Right cardiac atrium (tissue), 5 donors: ENCODE measurements at places on chromosomes 16 and 17. TPM values are rescaled to one million over a fixed set of nuclear protein-coding genes. Genes with fewer than 3 reads are reported as not detected.
A peak's percentile ranks its signal among the peaks of the same experiment; 100 is the strongest.

The CBFA2T3 gene
- 8.5 TPM for total RNA-seq

The CORO7 gene
- 15.8 TPM for total RNA-seq

DNA sequence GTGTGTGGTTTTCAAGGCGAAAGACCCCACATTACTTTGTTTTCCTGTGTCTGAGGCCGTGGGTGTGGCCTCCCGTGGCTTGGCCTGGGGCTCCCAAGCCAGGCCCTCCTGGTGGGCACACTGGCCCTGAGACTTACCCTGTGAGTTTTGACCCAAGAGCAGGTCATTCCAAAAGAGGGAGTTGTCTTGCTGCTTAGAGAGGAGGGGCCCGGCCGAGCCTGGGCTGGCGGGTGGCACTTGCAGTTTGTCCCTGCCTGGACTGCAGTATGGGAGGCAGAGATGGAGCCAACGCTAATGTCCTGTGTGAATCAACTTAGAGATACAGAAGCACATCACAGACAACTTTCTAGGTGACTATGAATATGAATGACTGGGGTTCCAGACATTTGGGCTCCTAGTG is 22.7 kb downstream of the PLEKHG4 start:
- DNase-seq: no peak

GRCh38 chr16:46982335-46982734 is 8.9 kb upstream of the DNAJA2 start:
- DNase-seq: no peak

DNA sequence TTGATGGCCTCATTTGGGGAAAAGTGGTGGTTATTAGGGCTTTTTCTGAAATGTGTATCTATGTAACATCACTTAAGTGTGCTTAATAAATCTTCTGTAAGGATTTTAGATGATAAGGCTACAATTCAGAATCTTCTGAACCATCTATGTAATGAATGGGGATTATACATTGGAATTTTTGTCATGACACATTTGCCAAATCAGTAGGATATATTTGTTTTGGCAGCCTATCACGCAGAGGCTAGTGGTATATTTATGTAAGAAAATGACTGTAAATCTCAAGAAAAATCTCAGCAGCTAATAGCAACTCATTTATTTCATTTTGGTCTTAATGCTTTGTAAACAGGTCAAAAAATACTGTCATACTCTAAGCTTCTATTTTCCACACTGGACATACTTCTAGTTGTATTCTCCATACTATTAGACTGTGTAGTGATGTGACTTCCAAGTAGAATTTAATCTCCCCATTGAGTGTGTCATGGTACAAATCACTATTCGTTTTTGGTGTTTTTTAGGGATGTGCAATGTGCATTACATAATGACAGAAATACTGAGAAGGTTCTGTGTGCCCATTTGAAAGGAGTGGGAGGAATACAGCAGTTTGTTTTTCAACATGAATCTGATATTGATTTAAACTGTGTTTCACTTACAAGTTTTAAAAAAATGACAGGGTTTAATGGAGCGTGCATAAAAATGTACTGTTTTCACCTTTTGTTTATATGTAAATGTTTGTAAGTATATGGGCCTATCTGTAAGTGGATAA is 29.2 kb downstream of the CLUH start:
- DNase-seq: no peak

The HBA2 gene
- 60.2 TPM for total RNA-seq

DNA sequence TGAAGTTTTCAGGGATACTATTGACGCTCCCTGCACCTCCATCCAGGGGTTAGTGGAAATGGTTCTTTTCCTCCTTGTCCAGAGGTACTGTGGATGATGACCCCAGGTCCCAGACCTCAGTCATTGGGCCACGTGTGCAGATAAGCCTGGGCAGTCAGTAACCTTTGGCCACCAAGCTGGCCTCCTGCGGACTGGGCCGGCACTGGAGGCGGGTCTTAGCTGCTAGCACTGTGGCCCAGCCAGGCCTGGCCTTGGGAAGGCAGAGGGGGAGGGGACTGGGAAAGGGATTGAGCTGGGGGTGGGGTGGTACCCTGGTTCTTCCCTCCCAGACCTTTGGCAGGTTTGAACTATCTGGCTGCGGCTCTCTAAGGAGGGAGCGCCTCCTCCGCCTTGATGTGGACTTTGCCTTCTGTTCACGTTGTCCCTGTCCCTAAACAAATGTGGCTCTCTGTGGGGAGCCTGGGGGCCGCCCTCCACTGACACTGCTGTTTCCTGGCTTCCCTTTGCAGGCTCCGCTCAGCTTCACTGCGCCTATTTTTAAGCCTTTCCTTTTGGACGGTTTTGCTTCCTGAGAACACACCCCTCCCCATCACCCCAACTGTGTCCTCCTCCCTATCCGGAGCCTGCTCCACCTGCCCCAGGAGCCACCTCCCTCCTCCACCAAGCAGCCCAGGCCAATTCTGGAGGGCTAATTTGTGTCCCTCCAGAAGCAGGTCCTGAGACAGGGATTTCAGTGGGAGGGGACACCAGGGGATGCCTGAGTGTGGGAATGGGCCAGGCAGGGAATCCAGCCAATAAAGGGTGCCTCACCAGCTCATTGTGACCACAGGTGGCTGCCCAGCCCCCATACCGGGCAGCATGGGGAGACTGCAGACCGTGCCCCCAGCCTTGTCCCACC is 251.9 kb downstream of the SEC14L1 start:
- peak; percentile 64 for DNase-seq

- DNase-seq: no peak
Observed at GRCh38 chr17:8059131-8059530, 20.3 kb downstream of the ALOX15B start.

GRCh38 chr16:75074920-75075687 is 41.5 kb downstream of the LDHD start:
- peak; percentile 56 for DNase-seq

The FSCN2 gene
- total RNA-seq: 0.59 TPM

GRCh38 chr16:79800016-79800608 is 199.6 kb upstream of the MAF start:
- no peak for DNase-seq

GRCh38 chr17:72587773-72588511 is 467.1 kb downstream of the SOX9 start:
- DNase-seq: no peak

The HOXB1 gene
- not detected for total RNA-seq

The GDPD3 gene
- total RNA-seq: 2.9 TPM

GRCh38 chr17:73234736-73235135 is 26.9 kb downstream of the CPSF4L start:
- no peak for DNase-seq

The PRAC1 gene
- total RNA-seq: not detected

DNA sequence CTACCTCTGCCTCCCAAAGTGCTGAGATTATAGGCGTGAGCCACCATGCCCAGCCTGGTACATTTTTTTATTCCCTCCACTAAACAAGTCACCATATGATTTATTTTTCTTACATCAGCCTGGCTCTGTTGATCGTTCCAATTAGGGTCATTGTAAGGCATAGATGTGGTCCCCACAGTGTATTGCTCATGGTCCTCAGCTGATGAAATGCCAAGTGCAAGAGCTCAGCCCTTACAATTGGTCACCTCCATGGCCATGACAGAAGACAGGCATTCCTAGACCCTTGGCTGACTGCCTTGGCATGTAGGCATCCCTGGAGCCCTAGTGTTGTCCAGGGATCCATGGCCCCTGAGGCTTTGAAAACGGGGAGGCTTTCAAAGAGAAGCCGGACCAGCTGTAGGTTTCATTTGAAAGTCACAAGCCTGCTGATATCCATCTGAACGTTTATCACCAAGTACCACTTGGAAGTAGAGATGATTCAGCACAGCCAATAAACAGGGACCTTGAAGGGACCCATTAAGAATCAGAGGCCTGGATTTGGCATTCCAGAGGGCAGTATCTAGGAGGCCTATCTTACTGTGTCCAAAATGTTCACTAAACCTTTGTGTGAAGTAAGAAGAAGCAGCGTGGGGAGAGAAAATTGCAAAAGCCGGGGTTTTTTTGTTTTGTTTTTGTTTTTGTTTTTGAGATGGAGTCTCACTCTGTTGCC is 20.6 kb upstream of the PRKCA start:
- DNase-seq: no peak

- DNase-seq: no peak
Observed at GRCh38 chr17:6706996-6707395, 6.2 kb downstream of the SLC13A5 start.

GRCh38 chr16:19227643-19228042 is 57.9 kb upstream of the CLEC19A start:
- no peak for DNase-seq

GRCh38 chr16:22147853-22148252 is 14.5 kb upstream of the SDR42E2 start:
- DNase-seq: no peak

The KRT33B gene
- not detected for total RNA-seq

The SLC5A10 gene
- 2.3 TPM for total RNA-seq

The KRTAP4-8 gene
- not detected for total RNA-seq

DNA sequence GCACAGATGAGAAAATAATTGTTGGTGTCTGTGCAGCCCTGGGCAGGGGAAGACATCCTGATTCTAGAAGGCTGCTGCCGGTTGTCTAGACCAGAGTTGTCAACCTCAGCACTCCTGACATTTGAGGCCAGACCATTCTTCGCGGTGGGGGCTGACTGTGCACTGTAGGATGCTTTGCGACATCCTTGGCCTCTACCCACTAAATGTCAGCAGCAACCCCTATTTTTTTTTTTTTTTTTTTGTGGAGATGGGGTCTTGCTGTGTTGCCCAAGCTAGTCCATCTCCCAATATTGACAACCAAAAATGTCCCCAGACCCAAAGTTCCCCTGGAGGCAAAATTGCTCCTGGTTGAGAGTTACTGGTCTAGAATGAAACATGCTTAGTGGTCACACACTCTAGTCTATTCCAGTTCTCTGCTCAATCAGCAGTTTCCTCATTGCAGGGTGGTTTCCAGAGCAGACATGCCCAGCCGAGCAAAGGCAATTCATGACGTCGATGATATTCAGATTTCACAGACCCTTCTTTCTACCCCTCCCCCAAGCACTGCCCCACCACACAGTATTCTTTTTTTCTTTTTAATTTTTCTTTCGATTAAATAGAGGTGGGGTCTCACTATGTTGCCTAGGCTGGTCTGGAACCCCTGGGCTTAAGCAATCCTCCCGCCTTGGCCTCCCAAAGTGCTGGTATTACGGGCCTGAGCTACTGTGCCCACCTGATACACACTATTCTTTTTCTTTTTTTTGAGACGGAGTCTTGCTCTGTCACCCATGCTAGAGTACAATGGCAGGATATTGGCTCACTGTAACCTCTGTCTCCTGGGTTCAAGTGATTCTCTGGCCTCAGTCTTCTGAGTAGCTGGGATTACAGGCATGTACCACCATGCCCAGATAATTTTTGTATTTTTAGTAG is 9.0 kb downstream of the C17orf99 start:
- DNase-seq: no peak

GRCh38 chr17:861364-861763 is 79.2 kb downstream of the MRM3 start:
- DNase-seq: no peak

DNA sequence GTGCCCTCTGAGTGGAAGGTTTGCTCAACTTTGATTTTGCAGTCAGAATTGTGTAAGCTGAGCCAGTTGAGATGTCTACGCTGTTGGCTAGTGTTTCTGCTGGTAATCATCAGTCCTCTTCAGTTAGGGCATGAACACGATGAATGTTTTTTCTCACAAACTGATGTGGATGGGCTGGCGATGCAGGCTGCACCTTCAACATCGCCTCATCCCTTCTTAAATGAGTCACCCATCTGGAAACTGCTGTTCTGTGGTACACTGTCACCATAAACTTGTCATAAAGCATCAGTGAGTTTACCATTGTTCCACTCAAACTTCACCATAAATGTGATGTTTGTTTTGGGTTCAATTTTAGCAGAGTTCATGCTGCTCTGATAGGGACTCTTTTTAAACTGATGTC is 8.4 kb downstream of the C16orf95 start:
- DNase-seq: no peak

The UTS2R gene
- total RNA-seq: 7.5 TPM

GRCh38 chr16:11676799-11677198 is 8.5 kb downstream of the SNN start:
- no peak for DNase-seq

GRCh38 chr17:20059728-20060188 is 50.6 kb downstream of the SPECC1 start:
- no peak for DNase-seq

The CDH11 gene
- total RNA-seq: 25.8 TPM

DNA sequence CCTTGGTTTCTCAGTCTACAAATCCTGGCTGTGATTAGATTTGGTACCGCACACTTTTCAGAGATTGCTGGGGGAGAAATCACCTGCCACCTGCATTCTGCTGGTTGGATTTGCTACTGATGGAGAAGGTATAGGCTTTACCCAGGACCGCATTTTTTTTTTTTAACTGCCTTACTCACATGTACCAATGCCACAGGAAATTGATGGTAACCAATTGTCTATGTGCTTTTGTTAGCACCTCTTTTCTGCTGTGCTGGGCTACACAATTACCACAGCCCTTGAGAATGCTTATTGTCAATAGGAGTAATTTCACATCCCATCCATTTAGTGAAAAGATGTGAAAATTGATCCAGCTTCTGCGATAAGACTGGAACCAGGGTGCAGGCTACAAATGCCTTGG is 74.4 kb upstream of the TANC2 start:
- DNase-seq: no peak

The SSTR5 gene
- total RNA-seq: 17.7 TPM

The LGALS3BP gene
- total RNA-seq: 556 TPM

The NSRP1 gene
- total RNA-seq: 28.9 TPM
